ENCODE measurements at places on chromosomes 12 and 14. TPM values are rescaled to one million over a fixed set of nuclear protein-coding genes. Genes with fewer than 3 reads are reported as not detected.

TAS2R43 gene
- 0.19 TPM for total RNA-seq

TNFAIP2 gene
- total RNA-seq, result 9.4 TPM

GALNT16 gene
- 5.6 TPM for total RNA-seq

TAS2R14 gene
- 1.7 TPM for total RNA-seq

SMCO2 gene
- total RNA-seq, result not detected

CFAP251 gene
- 2.2 TPM for total RNA-seq

DNA sequence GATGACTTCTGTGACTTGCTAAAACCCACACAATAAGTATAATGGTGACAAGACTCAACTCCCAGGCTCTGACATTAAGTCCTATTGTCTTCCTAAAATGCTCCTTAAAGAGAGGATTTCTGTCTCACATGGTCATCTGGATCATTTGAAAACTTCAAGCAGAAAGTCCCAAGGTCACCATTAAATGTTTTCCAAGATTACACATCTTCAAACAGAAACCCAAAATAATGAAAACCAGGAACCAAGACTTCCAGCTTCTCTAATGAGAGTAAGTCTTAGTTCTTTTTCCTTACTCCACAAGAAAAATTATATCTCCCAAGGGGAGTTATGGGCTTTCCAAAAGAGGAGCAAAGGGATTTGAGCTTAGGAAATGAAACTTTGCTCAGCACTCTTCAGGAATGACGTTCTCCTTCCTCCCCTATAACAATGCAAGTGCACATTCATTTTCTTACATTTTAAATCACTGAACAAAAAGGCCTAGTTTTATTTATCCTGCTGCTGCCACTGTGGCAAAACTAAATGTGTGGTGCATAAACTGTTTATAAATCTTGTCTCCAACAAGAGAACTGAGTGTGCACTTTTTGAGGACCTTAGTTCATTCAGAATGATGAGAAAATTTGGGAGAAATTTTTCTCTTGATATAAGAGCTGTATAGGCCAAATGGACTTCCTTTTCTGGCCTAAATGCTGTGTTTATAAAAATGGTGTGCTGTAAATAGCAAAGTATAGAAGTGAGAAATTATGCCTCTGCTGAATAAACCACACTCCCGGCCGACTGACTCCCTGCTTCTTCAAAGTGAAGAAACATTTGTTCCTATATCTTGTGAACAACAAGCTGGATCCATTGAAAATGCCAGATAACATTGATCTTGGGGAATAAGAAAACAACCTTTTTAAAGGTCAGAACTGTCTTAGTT lies 148.4 kb upstream of the PLEKHG7 start:
- no peak for DNase-seq

DNA sequence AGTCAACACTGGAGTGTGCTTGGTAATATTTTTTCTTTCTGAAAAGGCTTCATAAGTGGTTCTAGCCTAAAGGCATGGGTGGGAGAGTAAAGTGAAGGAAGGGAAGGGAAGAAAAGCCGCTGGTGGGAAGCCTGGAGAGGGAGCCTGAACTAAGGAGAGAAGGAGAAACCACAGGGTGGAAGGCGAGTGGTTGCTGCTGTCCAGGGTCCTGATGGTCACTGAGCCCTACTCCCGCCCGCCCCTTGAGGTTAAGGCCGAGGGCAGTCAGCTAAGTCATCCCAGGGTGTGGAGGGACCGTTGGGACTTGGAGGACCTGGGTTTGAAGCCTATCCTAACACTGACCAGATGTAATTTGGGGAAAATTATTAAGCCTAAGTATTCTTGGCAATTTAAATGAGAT lies 189.1 kb downstream of the PIWIL1 start:
- no peak for DNase-seq

DNA sequence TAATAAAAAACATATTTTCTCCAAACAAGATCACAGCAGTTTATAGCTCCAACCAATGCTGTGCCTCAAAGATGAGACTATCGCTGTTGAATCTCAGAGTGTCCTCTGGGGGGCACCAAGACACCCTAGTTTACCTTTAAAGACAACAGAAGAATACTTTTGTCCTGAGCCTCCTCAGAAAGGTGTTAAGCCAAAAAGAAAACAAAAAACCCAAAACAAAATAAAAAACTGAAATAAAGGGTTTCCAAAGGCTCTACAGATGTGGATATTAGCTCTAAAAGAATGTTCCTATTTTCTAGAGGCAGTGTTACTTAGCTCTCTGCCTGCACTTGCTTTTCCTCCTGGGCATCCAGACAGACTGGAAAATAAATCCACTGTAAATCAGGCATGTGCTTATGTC lies 86.9 kb upstream of the TTC7B start:
- peak; percentile 55 for DNase-seq

Data from LHCN-M2 (cell line).